ENCODE measurements at places on chromosomes 12 and 14.
A peak's percentile ranks its signal among the peaks of the same experiment; 100 is the strongest.

DNA sequence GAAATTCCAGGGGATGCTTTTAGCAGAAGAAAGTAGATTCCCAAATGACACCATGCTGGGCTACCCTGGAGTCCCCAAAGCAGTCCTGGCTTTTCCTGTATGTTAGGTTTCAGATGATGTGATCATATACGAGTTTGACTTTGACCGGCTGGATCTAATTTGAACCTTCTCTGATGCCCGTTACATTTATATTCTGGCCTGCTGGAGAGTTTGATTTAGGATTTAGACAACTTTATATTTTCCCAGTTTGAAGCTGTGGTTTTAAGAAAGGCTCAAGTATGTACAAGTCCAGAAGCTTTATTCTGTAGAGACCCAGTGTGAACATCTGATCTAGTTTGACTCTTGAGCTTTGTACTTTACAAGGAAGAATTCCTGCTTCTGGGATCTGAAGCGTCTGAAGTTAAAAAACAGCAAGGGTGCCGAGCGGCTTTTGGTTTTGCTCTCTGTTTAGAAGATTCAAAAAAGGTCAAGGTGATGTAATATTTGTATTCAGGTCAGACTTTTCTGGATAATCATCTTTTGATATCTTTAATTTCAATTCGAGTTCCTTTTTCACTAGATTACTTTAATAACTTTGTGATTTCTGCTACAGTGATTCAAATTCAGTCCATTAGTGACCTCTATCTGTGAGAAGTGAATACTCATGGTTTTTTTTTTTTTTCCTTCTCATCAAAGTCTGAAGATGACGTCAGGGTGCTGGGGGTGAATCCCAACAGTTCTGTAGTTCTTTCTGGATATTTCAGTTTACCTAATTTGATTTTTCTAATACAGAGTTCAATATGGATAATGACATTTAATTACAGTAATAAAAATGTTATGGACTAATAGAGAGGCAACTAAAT, 6.3 kb downstream of the FLRT2 start:
- DNase-seq, result no peak
- no peaks in the 10 kb centered on the region for H3K4me1 ChIP-seq
- H3K27me3 ChIP-seq, result no peaks in the 10 kb centered on the region
- no peaks in the 10 kb centered on the region for H3K36me3 ChIP-seq

GRCh38 chr12:33529031-33529430, 89.4 kb upstream of the SYT10 start:
- no peaks in the 10 kb centered on the region for H3K27me3 ChIP-seq
- H3K27ac ChIP-seq, result no peak overlapping the region
- H3K4me3 ChIP-seq, result no peak overlapping the region
- H3K36me3 ChIP-seq, result no peaks in the 10 kb centered on the region
- H3K4me1 ChIP-seq, result no peaks in the 10 kb centered on the region
- DNase-seq, result no peak

DNA sequence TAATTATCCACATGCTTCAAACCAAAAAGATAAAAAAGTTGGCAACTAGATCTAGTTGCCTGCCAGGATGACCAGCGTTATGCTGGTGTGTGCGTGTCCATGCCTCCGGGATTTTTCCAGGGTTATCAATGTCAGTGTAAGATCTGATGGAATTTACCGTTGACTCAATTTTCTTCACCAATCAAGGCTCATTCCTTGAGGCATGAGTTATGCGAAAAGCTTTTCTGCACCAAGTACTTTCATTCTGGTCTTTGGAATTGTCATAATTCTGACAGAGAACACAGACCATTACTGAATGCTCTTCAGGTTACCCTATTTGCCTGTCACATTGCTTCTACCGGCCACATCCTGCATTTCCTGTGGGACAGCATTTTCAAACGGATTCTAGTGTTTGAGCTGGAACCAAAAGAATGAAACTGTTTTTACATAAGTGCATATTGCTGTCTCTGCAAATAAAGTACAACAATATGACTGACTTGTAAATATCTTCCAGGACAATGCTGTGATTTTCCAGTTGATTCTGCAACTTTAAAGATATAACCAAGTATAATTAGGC, 91.8 kb downstream of the DUSP16 start:
- no peak overlapping the region for H3K4me3 ChIP-seq
- H3K36me3 ChIP-seq, result peaks cover 9% of the 10 kb centered on the region
- no peak overlapping the region for H3K27ac ChIP-seq

DNA sequence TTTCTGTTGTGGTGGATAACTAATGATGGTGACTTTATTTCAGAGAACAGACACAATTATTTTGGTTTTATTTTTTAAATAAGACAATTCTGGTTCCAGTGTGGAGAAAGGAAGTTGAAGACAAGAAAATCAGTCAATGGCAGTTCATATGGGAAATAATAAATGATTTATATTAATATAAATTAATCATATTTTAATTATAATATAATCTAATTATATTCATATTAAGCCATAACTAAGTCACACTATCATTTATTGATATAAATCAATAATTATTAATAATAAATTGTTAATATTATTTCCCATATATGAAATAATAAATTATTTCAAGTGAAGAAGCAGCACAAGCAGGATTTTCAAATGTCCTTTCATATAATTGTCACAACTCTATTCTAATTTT, 2.8 kb downstream of the TOMM20L start:
- no peaks in the 10 kb centered on the region for H3K27me3 ChIP-seq
- DNase-seq, result no peak
- H3K4me1 ChIP-seq, result peaks cover 7% of the 10 kb centered on the region

DNA sequence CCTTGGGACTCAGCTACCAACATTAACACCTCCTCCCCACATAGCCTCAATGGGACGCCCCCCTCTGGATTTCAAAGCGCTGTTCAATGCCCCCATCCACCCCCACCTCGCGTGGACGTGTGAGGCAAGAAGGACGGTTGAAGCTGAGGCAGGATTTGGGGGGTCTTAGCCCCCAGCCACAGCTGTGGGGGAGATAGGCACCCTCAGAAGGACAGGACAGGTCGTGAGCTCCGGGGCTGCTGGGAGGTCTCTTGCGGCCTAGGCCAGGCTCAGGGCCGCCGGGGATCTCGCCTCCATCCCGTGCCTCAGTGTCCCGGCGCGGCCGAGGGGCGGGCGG, 8.3 kb upstream of the SP7 start:
- H3K4me3 ChIP-seq, result peak overlapping the region; percentile 85
- peaks cover 6% of the 10 kb centered on the region for H3K36me3 ChIP-seq
- peaks cover 63% of the 10 kb centered on the region for H3K27me3 ChIP-seq
- no peaks in the 10 kb centered on the region for H3K4me1 ChIP-seq
- no peak overlapping the region for H3K27ac ChIP-seq
- DNase-seq, result no peak

DNA sequence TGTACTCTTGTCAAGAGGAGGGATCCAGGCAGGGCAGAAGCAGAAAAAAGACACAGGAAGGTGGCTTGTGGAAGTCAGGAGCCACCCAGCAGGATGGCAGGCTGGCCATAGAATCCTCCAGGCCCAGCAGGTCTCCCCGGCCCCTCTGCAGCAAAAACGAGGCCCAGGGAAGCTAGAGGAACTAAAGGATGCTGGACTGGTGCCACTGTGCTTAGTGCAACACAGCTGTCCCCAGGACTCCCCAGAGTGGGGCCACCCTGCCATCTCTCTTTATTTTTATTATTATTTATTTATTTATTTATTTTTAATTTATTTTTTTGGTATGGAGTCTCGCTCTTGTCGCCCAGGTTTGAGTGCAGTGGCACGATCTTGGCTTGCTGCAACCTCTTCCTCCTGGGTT, 54.1 kb downstream of the PITPNM2 start:
- DNase-seq, result no peak
- H3K27ac ChIP-seq, result no peak overlapping the region
- no peak overlapping the region for H3K4me3 ChIP-seq
- no peaks in the 10 kb centered on the region for H3K36me3 ChIP-seq
- H3K4me1 ChIP-seq, result peaks cover 40% of the 10 kb centered on the region

- no peak overlapping the region for H3K4me3 ChIP-seq
- H3K4me1 ChIP-seq, result no peaks in the 10 kb centered on the region
- no peaks in the 10 kb centered on the region for H3K27me3 ChIP-seq
- H3K36me3 ChIP-seq, result no peaks in the 10 kb centered on the region
These were observed 6.6 kb upstream of the PLEKHG7 start for GRCh38 chr12:92696216-92696615.

DNA sequence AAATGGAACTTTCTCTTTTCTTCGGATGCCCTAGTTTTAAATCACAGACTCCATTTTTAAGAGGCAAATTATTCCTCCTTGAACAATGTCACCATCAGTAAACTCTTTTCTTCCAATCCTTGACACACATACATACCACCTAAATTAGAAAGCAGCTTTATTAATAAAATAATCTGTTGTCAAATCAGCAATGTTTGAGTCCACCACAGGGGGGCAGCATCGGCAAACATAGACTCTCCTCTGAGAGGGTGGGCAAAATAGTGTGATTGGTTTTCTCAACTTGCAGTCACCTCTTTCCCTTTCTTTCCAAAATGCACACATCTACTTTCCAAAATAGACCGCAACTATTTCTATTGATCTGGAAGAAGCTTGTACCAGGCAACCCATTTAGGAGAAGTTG, 438.4 kb upstream of the OR4E1 start:
- H3K4me1 ChIP-seq, result no peaks in the 10 kb centered on the region
- no peak overlapping the region for H3K27ac ChIP-seq
- peaks cover 31% of the 10 kb centered on the region for H3K27me3 ChIP-seq

GRCh38 chr14:53354336-53354735, 201.2 kb upstream of the DDHD1 start:
- H3K36me3 ChIP-seq, result no peaks in the 10 kb centered on the region
- H3K27ac ChIP-seq, result no peak overlapping the region
- H3K4me1 ChIP-seq, result no peaks in the 10 kb centered on the region

GRCh38 chr12:126451809-126452208, 1386.6 kb downstream of the AACS start:
- H3K4me3 ChIP-seq, result no peak overlapping the region
- no peaks in the 10 kb centered on the region for H3K36me3 ChIP-seq
- H3K4me1 ChIP-seq, result peaks cover 9% of the 10 kb centered on the region
- no peak for DNase-seq

DNA sequence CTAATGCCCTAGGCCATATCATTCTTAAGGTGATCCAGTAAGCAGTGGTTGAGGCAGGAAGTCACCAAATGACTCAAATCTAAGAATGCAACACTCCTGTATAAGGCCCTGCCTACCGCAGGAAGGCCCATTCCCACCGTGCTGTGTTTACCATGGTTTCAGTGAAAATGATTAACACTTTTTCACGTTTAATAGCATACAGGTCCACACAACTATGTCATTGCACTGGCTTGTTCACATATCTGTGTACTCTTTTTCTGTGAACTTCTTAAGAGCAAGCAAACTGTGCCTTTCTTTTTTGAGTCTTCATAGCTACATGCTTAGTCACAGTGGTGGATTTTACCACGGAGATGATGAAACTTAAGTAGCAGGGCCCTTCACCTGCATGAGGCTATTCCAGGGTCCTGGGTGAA, 214.9 kb downstream of the CNTN1 start:
- no peaks in the 10 kb centered on the region for H3K36me3 ChIP-seq
- H3K4me3 ChIP-seq, result no peak overlapping the region
- H3K4me1 ChIP-seq, result peaks cover 18% of the 10 kb centered on the region
- peak; percentile 54 for DNase-seq
- peak overlapping the region; percentile 79 for H3K27ac ChIP-seq
- no peaks in the 10 kb centered on the region for H3K27me3 ChIP-seq

DNA sequence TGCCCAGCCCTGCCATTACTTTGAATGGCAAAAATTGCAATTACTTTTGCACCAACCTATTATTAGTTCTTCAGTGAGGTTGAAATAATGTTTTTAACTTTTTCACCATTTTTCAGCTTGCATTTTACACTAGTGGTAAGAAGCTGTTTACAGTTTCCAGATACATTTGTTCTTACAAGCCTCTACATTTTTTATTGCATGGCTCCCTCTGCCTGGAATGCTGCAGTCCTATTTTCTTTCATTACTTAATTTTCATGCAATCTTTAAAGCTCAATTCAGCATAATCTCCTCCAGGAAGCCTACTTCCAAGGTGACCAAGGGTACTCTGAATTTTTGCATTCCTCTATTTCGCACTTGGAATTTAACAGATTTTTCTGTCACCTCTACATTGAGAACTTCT, 33.4 kb downstream of the CCER1 start:
- no peak overlapping the region for H3K4me3 ChIP-seq
- no peak overlapping the region for H3K27ac ChIP-seq
- H3K27me3 ChIP-seq, result no peaks in the 10 kb centered on the region
- no peaks in the 10 kb centered on the region for H3K4me1 ChIP-seq
- DNase-seq, result no peak

- peak overlapping the region; percentile 66 for H3K27ac ChIP-seq
- no peaks in the 10 kb centered on the region for H3K27me3 ChIP-seq
- peak overlapping the region; percentile 96 for H3K4me3 ChIP-seq
- DNase-seq, result peak; percentile 36
These were observed 107.4 kb downstream of the PRICKLE1 start for GRCh38 chr12:42482041-42482747.

- H3K4me1 ChIP-seq, result no peaks in the 10 kb centered on the region
- no peak overlapping the region for H3K27ac ChIP-seq
- H3K27me3 ChIP-seq, result peaks cover 71% of the 10 kb centered on the region
- no peak for DNase-seq
These were observed 3.9 kb upstream of the DACT1 start for GRCh38 chr14:58633831-58634230.

DNA sequence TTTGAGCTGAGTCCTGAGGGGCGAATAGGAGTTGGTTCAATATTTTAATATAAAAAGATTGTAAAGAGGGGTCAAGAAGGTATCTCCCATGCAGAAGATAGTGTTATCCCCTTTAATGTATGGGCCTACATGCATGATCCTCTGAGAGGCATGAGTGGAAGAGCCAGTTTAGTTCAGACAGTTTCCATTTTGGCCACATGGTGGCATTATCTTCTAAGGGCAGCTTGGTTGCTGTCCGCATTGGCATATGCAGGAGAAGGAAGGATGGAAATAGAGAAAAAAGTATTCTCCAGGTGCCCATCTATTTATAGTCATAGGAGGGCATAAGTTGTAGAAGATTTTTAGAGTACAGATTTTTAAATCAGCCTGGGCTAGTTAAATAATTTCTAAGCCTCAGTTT, 5.4 kb downstream of the SAMD4A start:
- no peak overlapping the region for H3K4me3 ChIP-seq
- peaks cover 7% of the 10 kb centered on the region for H3K4me1 ChIP-seq
- H3K36me3 ChIP-seq, result peaks cover 10% of the 10 kb centered on the region
- no peaks in the 10 kb centered on the region for H3K27me3 ChIP-seq
- H3K27ac ChIP-seq, result no peak overlapping the region

DNA sequence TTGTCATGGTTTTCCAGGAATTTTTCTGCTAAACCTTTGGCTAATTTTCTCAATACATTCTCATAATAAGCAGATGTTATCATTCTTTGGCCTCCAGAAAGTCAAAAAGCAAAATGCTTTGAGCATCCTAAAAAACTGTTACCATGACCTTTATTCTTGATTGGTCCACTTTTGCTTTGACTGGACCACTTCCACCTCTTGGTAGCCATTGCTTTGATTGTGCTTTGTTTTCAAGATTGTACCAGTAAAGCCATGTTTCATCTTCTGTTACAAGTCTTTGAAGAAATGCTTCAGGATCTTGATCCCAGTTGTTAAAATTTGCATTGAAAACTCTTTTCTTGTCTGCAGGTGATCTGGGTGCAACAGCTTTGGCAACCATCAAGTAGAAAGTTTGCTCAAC, 180.1 kb downstream of the DUSP6 start:
- no peaks in the 10 kb centered on the region for H3K27me3 ChIP-seq
- no peak for DNase-seq
- no peaks in the 10 kb centered on the region for H3K4me1 ChIP-seq
- no peak overlapping the region for H3K4me3 ChIP-seq

GRCh38 chr14:81319946-81320345, 80.2 kb downstream of the STON2 start:
- H3K4me3 ChIP-seq, result no peak overlapping the region
- no peak overlapping the region for H3K27ac ChIP-seq
- no peaks in the 10 kb centered on the region for H3K27me3 ChIP-seq
- H3K4me1 ChIP-seq, result peaks cover 27% of the 10 kb centered on the region

Data from Calu3 (cell line).